NCI-H2081 (cell line): ENCODE measurements at places on chromosomes 1 and 21.
A peak's percentile ranks its signal among the peaks of the same experiment; 100 is the strongest.

GRCh38 chr21:30234050-30234449 lies 18.2 kb upstream of the CLDN8 start:
- no peak for DNase-seq

DNA sequence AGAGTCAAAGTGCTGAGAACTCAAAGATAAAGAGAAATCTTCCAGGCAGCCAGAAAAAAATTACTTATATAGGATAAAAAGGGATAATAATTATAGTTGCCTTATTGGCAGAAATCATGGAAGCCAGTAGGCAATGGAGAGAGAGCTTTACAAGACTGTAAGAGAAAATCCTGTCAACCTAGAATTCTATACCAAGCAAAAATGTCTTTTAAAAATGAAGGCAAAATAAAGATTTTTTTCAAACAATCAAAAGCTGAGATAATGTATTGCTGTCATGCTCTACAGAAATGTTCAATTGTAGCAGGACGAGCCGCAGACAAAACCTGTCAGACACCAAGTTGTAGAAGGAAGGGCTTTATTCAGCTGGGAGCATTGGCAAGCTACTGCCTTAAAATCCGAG lies 26.8 kb upstream of the RAB4A start:
- no peak for DNase-seq

DNA sequence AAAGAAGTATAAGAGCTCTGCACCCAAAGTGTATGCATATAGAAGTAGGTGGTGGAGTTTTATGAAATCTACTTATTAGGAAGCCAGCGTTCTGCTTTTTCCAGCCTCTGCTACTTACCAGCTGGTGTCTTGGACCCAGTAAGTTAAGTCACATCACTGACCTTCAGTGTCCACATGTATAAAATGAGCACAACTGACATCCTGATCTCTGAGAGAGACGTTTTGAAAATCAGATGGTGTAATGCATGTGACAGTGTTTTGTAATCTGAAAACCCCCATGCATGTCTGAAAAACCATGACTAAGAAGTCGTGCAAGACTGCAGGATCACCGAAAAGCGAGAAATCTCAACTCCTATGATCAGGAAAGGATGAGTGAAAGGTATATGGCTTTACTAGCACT lies 2.0 kb downstream of the CR1 start:
- DNase-seq = no peak

DNA sequence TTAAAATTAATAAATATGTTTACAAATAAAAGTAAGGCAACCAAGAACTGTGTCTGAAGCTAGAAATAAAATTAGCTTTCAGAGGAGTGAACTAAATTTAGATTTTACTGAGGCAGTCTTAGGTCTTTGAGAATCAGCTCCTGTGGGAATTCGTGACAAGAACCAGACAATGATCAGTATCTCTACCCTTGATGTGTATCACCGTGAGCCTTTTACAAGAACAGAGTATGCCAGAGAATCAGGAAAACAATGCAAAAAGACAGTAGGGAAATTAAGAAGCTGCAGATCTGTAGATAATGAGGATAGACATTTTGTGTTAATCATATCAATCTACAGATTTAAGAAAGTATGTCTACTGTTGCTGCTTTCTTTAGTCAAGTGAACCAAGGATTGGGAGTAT lies 351.0 kb downstream of the COL11A1 start:
- DNase-seq = no peak

DNA sequence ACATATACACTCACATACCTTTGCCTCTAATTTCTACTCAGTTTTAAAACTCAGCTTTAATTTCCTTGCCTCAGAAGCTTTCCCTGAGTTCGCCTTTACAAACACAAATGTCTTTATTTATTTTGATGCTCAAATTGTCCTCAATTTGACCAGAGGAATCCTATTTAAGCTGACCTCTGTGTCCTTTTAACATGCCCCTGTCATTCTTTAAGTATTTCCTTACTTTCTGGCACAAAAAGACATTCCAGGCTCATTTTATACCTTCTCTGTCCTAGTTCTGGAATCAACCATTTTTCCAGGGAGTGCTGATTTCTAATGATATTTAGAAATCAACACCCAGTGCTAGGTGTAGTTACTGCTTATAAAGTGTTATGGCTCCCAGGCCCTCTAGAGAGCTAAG lies 82.5 kb downstream of the OSBPL9 start:
- DNase-seq = no peak

DNA sequence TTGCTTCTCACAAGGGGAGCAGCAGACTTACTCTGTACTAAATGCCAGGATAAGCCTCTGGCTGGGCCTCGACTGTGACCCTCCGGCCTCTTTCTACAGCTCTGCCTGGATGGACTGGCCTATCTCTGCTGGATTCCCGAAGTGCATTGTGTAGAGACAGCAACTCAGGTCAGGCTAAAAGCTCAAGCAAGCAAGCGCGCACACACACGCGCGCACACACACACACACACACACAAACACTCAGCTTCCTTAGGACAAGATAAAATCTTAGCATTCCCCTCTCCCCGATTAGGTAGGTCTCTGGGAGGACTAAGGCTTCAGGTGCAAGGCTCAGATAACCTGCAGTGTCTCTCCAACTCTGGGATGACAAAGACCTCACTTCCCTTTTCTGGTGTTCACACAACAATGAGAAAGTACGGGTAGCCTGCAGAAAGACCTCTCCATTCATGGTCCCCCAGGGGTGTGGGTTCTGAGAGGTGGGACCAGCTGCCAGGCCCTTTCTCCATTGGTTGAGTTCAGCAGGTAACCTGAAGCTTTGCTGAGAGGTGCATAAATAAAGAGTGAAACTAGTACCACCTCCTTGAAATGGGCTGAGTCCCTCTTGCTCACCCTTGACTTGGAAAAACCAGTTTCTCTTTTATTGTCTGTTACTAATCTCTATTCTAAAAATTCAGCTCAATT lies 155.1 kb upstream of the CAMK1G start:
- DNase-seq = no peak

GRCh38 chr1:75293270-75293669 lies 159.1 kb downstream of the LHX8 start:
- no peak for DNase-seq

DNA sequence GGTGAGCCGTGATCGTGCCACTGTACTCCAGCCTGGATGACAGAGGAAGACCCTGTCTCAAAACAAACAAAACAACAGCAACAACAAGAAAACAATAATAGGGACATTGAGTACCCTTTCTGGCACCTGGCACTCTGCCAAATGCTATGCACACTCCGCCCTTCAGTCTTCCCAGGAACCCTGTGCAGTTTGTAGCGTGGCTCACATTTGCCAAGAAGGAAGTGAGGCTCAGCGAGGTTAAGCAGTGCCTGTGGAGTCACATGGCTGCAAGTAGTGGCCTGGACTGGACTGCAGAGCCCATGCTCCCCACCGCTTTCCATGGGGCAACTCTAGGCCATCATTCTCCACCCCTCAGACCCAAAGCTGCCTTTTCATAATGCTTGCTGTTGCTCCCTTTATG lies 5.3 kb upstream of the EVA1B start:
- no peak for DNase-seq

- peak; percentile 84 for DNase-seq
Measured at GRCh38 chr1:233440951-233441401, 113.5 kb downstream of the MAP3K21 start.

DNA sequence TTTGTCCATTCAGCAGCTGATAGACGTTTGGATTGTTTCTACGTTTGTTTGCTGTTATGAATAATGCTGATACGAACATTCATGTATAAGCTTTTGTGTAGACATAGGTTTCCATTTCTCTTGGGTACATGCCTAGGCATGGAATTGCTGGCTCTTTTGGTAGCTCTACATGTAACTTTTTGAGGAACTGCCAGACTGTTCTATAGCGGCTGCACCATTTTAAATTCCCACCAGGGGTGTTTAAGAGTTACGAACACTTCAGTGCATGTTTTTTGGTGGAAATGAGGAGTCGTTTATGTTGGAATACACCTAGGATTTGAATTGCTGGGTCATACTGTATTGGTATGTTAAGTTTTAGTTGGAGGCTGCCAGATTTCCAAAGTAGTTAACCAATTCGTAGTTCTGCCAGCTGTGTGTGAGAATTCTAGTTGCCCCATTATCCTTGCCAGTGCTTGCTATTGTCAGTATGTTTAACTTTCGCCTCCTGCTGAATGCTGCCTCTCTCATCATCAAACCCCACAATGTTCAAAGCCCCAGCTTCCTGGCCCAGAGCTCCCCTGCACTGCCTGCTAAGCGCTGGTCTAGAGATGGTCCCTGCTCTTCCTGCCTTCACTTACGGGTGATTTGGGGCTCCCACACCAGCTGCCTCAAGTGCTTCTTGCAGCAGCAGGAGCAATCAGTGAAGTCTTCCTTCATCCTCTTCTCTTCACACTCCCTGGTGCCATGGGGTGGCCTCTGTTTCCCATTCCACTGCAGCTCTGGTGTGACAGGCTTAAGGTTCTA lies 81.0 kb downstream of the MAN1C1 start:
- no peak for DNase-seq
